ENCODE measurements at places on chromosomes 11 and 22.

- no peak for DNase-seq
Measured at GRCh38 chr11:94823102-94823732, 55.1 kb downstream of the AMOTL1 start.

- no peak for DNase-seq
Measured at GRCh38 chr11:32940865-32941264, 48.3 kb downstream of the QSER1 start.

DNA sequence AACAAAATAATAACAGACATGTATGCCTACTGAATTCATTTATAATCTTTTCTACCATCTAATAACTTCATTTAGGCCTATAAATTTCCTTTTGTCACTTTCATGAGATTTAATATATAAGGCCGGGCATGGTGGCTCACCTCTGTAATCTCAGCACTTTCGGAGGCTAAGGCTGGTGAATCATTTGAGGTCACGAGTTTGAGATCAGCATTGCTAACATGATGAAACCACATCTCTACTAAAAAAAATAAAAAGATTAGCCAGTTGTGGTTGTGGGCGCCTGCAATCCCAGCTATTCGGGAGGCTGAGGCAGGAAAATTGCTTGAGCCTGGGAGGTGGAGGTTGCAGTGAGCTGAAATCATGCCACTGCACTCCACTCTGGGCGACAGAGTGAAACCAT, 14.2 kb upstream of the NTM start:
- no peak for DNase-seq

- DNase-seq, result no peak
Measured at GRCh38 chr22:33056690-33057089, 1.5 kb downstream of the SYN3 start.

GRCh38 chr11:38182126-38182866, 1584.3 kb upstream of the RAG2 start:
- no peak for DNase-seq

- no peak for DNase-seq
Measured at GRCh38 chr11:41053894-41054293, 405.6 kb downstream of the LRRC4C start.

- no peak for DNase-seq
Measured at GRCh38 chr22:30190574-30190973, 56.0 kb downstream of the LIF start.

DNA sequence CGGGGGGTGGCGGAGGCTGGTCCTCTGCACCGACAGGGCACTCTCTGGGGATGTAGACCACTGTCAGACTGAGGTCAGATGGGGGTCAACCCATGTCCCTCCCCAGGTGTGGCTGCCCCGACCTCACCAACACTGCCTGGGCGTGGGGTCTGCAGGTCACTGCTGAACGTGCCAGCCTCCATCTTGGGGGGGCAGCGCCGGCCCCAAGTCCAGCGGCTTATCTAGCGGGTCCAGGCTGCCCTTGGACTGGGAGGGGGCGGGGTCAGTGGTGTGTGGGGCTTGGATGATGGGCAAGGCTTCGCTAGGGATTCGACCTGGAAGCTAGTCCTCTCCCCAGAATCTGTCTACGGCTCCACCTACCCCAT, 178.2 kb downstream of the IGLL1 start:
- DNase-seq, result no peak

GRCh38 chr11:69916806-69917387, 97.7 kb upstream of the FGF3 start:
- no peak for DNase-seq

- no peak for DNase-seq
Measured at GRCh38 chr11:127651888-127652221, 651.3 kb upstream of the KIRREL3 start.

- no peak for DNase-seq
Measured at GRCh38 chr11:120660024-120660565, 148.5 kb downstream of the GRIK4 start.

DNA sequence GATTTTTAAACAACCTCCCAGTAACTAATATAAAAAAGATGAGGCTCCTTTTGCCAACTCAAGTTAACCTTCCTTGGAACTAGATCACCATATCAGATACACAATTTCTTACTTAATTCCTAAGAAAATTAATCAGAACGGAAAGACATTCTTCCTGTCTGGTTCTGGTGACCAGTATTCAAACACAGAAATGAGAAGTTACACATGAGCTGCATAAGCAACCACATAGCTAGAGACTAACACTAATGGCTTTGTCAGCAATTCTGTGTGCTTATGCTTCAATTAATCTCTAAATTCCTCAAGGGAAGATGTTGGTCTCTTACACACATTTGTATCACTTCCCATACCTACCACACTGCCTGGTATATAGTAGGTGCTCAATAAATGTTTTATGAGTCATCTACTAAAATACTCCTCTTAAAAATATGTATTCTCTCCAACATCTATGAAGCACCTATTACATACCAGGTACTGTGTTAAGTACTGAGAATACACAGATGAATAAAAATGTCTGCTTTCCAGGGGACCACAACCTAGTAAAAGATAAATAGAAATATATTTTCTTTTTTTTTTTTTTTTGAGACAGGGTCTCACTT, 54.5 kb downstream of the GAB2 start:
- no peak for DNase-seq

DNA sequence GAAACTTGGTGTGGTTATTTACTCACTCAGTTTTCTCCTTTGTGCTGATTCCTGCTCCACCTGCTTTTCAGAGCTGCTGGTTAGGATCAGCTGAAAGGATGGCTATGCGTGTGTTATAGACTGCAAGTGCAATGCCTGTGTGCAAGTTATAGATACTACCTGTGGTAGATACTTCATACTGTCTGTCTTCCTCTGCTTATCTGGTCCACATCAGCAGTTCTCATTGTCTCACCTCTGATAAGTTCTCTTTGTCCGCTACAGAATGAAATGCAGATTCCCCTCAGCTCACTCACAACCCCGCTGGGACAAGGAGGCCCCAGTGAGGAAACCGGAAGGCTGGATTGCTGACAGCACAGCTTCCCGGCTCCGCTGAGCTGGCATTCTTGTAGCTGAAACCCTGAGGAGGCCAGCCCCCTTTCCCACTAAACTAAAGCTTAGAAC, 37.5 kb upstream of the LYVE1 start:
- DNase-seq, result no peak

DNA sequence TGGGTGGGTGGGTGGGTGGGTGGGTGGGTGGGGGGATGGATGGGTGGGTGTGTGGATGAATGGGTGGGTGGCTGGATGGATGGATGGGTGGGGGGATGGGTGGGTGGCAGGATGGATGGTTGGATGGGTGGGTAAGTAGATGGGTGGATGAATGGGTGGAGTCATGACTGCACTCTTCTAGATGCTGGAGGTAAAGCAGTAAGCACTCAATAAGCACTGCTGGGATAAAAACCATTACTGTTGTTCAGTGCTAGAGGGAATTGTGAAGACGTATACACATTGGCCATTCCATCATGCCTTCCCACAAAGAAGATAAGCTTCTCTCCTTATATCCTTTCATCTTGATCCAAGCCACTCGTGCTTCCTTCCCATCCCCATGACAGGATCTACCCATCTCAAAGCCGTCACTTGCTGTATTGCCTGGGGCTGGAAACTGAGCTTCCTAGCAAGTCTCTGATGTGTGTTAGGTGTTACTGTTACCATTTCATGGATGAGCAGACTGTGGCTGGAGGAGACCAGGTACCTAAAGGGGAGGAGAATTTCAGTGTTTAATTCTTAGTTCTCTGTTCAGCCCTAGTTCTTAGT, 74.8 kb downstream of the MICAL2 start:
- no peak for DNase-seq

DNA sequence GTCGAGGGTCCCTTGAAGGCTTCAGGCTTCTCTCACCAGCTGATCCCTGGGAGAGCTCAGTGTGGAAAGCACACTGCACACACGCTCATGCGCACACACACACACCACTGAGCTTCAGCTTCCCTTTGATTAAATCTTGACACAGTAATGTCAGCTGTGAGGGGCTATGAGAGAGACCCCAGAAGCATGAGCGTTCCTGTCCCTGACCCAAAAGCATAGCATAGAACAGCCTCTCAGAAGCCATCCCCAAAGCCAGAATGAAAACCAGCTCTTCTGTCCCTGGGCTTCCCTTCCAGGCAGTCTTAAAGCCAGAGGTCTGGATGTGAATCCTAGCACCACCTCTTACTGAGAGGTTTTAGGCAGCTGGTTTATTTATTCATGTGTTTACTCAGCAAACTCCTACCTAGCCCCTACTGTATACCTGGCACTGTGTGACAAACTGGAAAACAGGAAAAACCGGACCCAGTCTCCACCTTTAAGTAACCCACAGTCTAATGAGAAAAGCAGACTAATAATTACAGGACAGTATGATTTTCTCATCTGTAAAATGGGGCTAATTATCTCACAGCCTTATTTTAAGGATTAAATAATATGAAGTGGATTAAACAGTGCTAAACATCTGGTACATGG, 15.9 kb downstream of the GALNT18 start:
- no peak for DNase-seq
